Activated T-cell treated with anti-CD3 and anti-CD28 coated beads, Interleukin-2, amount 50 U/mL, for 1 hour (primary cell): ENCODE measurements at places on chromosomes 3 and 15.

DNA sequence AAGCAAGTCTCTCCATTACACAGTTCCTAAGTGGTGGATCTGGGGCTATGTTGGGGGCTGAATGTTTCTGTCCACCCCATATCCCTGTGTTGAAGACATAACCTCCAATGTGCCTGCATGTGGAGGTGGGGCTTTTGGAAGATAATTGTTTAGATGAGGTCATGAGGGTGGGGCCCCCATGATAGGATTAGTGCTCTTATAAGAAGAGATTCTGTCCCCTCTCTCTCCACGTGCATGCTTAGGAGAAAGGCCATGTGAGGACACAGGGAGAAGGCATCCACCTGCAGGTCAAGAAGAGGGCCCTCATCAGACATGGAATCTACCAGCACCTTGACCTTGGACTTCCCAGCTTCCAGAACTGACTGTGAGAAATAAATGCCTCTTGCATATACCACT lies 231.0 kb upstream of the CHRNA7 start:
- DNase-seq, result no peak

GRCh38 chr3:152196782-152197181 lies 71.9 kb upstream of the MBNL1 start:
- no peak for DNase-seq

DNA sequence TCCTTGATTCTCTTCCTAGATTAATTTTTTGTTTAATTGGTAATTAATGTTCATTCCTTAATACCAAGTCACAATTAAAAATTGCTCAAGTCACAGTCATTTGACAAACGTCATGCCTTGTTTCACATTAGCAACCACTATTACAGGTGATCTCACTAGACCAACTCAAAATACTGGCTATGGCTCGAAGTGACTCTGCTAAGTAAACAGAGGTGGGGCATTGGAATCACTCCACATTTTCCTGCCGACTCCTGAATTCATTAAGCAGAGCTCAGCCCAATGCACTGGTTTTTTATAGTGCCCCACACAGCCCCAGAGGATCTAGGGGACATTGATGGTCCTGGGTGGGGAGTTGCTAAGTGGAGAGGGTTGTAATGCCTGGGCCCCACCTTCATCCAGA lies 201.2 kb upstream of the NSMCE3 start:
- DNase-seq, result no peak

- DNase-seq, result no peak
These were observed 30.9 kb upstream of the SEMA3F start for GRCh38 chr3:50124052-50124799.

GRCh38 chr3:26058901-26059321 lies 269.0 kb downstream of the OXSM start:
- DNase-seq, result no peak

DNA sequence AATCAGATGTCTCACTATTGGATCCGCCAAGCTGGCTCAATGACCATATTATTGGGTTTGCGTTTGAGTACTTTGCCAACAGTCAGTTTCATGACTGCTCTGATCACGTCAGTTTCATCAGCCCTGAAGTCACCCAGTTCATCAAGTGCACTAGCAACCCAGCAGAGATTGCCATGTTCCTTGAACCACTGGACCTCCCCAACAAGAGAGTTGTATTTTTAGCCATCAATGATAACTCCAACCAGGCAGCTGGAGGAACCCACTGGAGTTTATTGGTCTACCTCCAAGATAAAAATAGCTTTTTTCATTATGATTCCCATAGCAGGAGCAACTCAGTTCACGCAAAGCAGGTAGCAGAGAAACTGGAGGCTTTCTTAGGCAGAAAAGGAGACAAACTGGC lies 21.5 kb downstream of the SENP8 start:
- DNase-seq, result no peak

DNA sequence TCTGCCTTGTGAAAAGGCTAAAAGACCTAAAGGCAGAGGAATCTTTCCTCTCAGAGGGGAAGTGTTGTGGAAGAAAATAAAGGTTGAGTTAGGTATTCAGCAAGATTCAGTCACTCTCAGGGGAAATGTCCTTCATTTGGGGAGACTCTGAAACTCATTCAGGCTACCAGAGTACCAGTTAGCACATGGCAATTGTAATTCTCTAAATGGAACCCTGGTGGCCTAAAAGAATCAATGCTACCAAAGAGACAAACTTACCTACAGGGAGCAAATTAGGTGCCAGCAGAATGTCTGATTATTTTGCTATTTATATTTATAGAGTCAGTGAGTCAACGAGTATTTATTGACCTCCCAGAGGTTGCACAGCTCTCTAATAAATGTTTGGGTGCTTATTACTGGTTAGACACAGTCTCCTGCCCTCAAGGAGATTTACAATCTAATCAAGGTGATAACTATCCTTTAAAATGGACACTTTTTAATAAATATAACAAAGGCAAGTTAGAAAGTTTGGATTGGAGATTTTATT lies 33.9 kb upstream of the CDIN1 start:
- DNase-seq, result no peak

GRCh38 chr3:126659915-126660886 lies 5.3 kb upstream of the TXNRD3 start:
- DNase-seq, result no peak

- DNase-seq, result peak; percentile 40
These were observed 244.1 kb downstream of the SLCO3A1 start for GRCh38 chr15:92097474-92098178.

DNA sequence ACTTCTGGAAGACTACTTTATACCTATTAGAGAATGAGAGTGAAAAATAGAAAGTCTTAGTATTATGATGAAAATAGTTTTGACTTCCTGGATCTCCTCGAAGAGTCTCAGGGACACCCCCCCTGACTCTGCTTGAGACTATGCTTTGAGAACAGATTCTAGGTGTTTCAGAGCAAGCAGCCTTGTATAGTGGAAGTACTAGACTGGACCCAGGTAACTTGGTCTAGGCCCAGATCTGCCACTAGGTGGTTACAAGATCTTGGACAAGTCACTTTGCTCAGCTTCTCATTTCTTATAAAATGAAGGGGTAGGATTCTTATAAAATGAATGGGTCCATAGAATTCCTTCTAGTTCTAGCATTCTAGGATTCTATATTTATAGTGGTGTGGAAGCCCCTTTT lies 9.1 kb downstream of the ABHD5 start:
- DNase-seq, result no peak

- DNase-seq, result no peak
These were observed 19.7 kb downstream of the RCN2 start for GRCh38 chr15:76951220-76951619.

GRCh38 chr15:67224889-67225288 lies 29.6 kb downstream of the AAGAB start:
- no peak for DNase-seq

- no peak for DNase-seq
These were observed 54.6 kb downstream of the CAPN3 start for GRCh38 chr15:42413920-42414319.

DNA sequence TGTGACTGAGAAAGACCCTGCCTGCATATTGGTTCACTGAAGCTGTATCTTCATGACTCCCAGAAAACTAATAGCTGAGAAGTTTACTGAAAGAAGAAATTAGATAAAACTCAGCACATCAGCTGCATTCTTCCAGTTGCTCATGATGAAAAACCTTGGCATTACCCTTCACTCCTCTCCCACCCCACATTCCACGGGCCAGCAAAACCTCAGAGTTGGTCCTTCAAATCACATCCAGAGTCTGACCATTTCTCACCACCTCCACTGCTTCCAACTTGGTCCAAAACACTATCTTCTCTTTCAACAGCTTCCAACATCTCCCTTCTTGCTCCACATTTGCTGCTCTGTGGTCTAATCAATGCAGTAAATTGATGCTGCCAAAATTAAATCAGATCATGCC lies 97.1 kb downstream of the CD47 start:
- DNase-seq, result no peak

DNA sequence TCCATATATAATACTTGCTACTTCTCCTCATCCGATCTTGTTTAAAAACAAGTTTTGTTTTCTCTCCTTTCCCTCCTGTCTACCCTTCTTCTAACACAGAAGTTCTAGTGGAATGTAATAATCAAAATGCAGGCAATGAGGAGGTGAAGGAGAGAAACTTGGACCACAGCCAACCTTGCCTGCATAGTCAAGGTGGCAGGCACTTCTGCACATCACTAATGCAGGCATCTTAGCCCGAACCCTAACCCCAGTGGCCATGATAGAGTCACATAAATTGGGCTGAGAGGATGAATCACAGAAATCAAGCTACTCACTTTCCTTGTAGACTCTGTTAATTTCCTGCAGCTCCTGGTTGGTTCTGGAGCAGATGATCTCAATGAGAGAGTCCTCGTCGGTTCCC lies 41.0 kb downstream of the ANXA2 start:
- no peak for DNase-seq

GRCh38 chr3:55491296-55491816 lies 4.2 kb upstream of the WNT5A start:
- no peak for DNase-seq

DNA sequence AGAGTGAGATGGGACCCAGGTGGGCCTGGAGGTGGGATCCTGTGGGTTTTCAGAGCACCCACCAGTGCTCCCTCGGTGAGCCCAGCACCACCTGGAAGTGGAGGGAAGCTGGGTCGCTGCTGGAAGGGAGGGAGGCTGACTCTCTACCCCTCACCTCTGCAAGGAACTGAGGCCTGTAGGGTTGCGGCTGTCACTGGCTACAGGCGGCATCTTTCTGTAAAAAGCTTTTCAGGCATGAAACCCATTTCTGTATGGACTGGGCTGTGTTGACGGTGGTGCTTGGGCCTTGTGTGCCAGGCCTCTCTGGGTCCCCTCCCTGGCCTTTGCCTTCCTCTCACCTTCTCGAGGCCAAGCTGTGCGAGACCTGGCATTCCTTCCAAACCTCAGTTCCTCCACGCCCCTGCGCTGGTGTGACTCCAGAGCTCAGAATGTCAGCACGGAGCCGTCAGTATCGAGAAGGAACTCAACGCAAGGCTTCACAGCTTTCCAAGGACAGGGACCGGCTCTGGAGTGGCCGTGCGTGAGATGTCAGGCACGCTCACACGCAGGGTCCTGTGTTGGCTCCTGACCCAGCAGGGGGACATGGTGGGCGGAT lies 16.6 kb downstream of the ABTB1 start:
- peak; percentile 13 for DNase-seq

DNA sequence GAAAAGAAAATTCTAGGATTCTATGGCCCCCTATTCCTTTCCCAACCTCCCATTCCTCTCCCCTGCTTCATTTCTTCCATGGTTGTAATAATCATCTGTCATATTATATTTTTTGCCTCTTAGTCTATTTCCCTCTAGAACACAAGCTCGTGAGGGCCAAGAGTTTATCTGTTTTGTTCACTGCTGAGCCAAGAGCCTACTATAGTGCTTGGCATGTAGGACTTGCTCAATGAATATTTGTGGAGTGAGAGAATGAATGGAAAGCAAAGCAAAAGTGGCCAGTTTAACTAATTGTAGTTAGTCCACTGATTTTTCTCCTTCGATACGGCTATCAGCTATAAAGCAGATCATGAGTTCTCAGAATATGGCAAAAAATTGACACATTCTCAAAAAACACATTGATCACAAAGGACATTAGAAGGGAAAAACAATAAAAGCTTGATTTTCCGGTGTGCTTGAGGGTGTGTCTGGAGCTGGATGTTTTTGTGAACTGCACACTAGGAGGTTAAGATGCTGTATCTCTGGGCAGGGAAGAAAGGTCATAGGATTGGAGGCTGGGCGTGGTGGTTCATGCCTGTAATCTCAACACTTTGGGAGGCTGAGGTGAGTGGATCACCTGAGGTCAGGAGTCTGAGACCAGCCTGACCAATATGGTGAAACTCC lies 25.0 kb upstream of the CTSH start:
- no peak for DNase-seq

DNA sequence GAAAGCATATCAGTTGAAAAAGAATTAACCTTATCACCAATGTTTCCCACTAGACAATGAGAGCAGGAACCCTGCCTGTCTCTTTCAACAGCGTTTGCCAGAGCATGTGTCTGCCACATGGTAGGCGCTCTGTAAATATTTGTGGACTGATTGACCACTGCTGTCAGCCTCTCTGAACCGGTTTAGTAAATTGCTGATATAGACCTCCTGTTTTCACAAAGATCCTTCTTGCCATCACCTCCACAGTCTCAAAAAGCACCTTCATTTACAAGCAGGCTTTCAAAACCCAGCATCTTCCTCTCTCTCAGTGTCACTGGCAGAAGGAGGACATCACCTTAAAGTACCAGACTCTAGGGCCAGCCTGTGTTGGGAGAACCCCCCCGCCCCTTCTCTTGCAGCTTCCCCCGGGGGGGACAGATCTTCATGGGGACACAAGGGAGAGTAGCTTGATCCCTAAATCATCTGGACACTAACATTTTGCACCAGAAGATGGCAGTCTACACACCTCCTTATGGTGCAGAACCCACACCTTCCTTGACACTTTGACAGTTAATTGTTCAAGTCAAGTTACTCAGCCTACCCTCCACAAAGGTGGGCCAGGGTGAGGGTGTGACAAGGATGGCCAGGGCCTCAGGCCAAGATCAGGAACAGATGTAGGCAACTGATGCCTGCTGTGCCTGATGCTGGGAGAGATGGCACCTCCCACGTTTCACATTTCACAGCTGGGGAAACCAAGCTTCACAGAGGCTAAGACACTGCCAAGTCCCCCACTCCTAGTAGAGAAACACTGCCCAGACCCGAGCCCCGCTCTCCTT lies 37.8 kb upstream of the USP3 start:
- DNase-seq, result peak; percentile 61

GRCh38 chr3:47016934-47017435 lies 37.5 kb downstream of the NBEAL2 start:
- no peak for DNase-seq

- DNase-seq, result no peak
These were observed 188.2 kb downstream of the ATP10A start for GRCh38 chr15:25674913-25675312.

DNA sequence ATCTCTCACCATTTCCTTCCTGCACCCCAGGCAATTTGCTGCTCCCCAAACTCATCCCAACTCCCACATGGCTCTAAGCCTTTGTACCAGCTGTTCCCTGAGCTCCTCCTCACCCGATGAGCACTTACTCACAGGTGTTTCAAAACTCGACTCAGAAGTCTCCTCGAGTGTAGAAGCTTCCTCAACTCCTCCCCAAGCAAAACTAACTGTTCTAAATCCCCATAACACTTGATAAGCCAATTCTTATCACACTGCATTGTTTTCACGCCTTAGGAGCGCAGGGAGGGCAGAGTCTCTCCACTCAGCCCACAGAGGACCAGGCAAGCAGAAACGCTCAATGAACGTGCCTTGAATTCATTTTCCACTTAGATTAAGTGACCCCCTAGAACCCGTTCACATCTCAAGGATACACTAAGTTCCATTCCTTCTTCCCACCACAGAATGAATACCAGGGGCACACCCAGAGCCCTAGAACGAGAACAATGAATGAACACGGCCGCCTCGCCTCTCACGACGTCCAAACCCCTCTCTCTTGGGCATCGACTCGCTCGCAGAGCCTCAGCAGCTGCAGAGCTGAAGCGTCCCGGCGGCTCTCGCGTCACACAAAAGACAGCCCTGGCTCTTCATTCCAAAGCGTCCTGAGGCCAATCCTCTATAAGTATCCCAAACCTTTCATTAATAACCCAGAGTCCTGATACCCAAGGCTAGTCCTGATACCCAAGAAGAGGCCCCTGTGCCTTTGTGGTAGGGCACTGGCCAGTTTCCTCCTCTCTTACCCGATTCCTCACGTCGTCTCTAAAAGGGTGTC lies 1.1 kb downstream of the RAF1 start:
- DNase-seq, result peak; percentile 44
